Type B pancreatic cell (in vitro differentiated cells): ENCODE measurements at places on chromosomes 5 and 9.

- no peak for DNase-seq
Measured at GRCh38 chr5:158559643-158560042, 540.1 kb downstream of the EBF1 start.

DNA sequence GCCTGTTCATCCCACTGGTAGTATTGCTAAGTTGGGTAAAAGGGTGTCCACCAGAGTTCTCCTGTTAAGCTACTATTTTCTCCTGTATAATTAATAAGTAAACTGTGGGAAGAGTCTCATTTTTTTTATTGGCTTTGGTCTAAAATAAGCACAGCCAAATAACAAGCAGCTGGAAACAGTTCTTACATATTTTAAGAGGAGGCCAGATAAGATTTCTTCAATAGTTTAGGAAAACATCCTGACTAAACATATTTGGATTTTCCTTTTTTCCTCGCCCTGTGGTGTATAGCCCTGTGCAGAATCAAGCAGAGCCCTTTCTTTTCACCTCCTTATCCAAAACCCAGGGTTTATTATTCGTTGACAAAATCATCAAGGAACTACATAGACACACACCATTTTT, 122.2 kb upstream of the ZNF608 start:
- no peak for DNase-seq

- DNase-seq = no peak
Measured at GRCh38 chr5:1037123-1037670, 28.6 kb downstream of the NKD2 start.

DNA sequence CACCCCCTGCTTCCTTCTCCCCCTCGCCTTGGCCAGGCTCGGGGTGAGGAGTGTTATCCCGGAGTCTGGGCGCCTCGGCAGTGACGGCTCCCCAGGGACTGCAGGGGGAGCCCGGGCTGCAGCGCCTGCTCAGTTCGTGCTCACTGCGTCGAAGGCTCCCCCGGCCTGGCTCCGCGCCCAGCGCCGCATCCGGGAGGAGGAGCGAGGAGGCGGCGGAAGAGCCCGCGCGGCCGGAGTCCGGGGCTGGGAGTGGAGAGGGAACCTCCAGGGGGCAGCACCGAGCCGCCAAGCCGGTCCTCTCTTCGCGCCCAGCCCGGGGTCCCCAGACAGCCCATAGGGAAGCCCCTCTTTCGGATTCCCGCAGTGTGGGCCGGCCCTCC, 1.3 kb upstream of the EGR1 start:
- DNase-seq = peak; percentile 97

GRCh38 chr5:134465816-134466240, 54.1 kb upstream of the CDKN2AIPNL start:
- peak; percentile 85 for DNase-seq

- no peak for DNase-seq
Measured at GRCh38 chr9:36011379-36011778, 25.3 kb upstream of the RECK start.

DNA sequence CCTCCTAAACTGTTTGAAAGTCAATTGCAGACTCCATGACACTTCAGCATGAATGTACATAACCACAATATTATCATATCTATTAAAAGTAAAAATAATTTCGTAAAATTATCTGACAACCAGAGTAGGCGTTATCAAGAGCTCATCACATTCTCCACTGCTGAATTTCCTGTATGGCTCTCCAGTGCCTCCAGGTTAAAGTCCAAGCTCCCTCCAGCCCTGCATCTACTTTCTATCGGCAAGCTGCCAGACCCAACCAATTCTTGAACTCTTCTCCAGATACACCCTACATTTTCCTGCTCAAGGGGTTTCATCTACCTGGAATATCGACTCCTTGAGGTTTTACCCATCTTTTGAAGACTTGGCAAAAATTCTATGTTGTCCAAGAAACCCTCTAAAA, 74.5 kb upstream of the TBC1D2 start:
- no peak for DNase-seq

DNA sequence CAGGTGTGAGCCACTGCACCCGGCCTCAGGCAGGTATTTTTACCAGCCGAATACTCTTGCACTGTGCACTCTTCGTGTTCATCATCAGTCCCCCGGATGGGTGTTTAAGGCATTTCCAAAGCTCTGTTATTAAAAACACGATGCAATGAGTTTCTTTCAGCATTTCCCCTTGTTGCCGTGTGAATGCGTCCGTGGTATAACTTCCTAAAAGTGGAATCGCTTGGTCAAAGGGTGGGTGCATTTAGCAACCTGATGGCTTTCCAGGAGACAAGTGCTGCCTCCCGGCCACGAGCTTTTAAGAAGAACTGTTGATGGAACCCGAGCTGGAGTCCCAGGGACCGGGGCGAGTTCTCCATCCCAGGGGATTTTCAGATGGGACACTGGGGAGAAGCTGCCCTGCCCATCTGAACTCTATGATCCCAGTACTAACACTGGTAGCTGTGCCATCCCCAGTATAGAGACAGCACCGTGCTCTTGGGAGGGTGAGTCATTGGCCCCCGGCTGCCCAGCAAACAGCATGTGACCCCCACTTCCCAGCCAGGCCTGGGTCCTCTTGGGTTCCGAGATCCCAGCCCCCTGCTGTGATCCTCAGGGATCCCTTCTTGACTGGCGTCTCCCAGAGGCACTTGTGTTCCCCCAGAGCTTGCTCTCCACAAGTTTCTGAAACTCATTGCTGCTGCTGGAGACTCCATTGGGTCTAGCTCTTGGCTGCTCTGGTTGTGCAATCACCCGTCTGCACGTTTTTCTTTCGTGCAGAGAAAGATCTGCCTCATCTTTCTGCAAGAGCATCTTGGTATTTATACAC, 169.5 kb upstream of the IER5L start:
- no peak for DNase-seq

GRCh38 chr9:86672301-86672700, 275.0 kb downstream of the GAS1 start:
- DNase-seq = no peak

DNA sequence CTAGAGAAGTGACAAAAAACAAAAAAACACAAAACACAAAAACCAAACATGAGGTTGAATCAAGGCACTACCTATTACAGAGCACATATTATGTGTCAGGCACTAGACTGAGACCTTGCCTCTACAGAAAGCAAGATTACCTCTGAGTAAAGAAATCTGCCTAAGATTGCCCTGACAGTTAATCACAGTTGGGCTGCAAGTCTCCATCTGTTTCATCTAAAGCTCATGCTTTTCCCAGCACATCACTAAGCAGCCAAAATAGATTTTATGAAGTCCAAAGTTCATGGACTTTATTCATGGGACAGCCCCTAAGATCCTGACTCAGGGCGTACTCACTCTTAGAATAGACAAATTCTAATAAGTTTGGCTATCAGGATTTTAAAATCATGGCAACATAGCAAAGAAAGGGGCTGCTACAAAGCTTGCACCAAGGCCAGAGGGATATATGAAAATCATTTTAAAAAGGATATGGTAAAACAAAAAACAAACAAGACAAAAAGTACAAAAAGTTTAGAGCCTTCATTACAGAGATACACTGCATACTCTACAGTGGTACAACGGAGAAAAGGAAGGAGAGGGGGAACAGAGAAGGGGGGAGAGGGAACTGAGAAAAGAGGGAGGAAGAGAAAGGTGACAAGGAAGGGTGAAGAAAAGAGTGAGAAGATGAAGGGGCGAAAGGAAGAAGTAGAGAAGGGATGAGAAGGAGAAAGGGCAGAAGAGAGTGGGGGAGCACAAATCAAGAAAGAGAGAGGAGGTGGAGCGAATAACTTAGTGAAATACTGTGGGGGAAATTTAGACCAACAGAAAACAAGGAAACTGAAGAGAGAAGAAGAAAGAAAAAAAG, 58.2 kb downstream of the RICTOR start:
- no peak for DNase-seq

GRCh38 chr5:122723606-122724352, 51.1 kb upstream of the SNX2 start:
- no peak for DNase-seq

DNA sequence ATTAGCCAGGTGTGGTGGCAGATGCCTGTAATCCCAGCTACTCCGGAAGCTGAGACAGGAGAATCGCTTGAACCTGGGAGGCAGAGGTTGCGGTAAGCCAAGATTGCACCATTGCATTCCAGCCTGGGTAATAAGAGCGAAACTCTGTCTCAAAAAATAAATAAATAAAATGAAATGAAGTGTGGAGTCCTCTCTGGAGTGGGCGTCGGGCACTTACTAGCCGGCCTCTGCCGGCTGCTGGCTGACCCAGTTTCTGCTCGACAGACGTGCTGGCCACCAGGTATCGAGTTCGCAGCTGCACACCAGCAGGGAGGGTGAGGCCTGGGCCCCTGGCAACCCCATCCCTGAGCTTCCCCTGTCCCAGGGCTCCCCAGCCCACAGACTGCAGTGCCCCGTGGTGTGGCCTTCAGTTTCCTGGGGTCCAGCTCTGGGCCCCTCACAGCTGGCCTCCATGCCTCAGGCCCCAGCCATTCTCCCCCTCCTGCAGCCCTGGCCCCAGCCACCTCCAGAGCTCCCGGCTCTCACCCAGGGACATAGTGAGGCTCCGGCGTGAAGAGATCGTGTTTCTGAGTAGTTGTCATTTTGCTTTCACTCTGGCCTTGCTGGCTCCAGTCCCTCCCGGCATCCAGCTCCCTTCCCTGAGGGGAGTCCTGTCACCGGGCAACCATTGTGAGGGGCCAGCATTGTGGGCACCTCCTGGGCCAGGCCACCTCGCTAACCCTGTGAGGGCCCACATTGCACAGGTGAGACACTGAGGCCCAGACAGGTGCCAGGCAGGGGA, 3.8 kb upstream of the STPG3 start:
- DNase-seq = no peak

DNA sequence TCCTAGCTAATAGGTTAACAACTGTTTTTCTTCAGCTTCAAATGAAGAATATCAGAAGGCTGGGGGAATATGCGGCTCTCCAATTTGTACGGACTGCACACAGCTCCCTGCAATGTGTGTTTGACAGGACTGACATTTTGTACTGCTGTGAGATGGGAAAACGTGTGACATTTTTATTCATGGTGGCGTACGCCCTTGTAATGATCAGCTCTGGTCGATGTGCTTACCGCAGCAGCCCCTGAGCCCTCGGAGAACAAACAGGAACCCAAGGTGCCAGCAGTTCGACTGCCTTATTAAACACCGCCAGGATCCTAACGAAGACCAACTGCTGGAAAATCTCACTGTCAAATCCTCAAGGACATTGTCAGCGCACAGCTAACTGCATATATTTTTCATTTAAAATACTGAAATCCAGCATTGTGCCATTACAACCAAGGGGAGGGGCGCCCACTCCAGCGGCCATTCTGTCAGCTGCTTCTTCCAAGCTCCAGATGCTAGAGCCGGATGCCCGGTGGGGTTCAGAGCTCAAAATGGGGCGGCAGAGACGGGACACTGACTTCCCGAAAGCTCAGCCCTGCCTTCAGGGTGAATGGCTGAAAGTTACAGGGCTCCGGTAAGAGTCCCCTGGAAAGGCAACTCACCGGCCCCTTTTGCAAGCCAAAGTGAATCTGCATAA, 66.8 kb downstream of the CRB2 start:
- DNase-seq = no peak

DNA sequence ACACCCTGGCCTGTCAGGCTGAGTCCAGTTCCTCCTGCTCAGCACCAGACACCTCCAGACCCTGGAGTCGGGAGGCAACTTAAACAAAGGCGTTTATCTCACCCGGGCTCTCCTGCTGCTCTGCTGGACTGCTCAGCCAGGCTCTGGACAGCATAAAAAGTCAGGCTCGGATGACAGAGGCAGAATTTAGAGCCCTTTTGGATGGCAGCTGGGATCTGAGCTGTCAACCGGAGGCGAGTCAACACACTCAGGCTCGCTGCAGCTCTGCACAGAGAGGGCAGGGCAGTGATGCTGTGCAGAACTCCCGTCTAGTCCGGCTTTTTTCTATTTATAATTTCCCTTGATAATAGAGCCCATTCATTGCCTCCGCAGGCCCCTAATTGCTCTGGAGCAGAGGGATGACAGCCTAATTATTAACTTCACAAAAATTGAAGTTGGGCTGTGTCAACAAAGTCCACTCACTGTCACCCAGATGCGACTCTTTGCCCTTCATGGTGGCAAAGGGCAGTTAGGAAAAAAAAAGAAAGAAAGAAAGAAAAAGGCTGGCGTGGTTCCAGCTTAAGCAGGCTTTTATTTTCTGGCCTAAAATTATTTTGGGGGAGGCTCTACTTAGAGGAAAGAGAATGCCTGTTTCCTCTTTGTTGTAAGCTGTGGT, 37.6 kb downstream of the STC2 start:
- DNase-seq = no peak

DNA sequence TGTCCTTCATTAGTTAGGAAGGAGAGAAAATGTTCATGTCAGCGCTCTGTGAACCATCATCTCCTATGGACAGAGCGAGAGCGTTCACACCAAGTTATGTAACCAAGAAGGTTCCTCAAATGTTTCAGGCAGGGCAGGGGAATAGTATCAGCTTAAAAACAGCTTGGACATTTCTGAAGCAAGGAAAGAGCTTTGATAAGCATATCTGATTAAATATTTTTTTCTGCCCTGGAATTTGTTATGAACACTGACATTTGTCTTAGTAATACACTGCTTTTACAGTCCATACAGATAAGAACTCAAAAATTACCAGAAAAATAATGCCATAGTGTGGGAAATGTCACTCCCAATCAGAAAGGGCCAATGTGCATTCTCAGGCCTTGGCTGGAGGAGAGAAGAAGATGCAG, 66.3 kb upstream of the LIFR start:
- DNase-seq = no peak

DNA sequence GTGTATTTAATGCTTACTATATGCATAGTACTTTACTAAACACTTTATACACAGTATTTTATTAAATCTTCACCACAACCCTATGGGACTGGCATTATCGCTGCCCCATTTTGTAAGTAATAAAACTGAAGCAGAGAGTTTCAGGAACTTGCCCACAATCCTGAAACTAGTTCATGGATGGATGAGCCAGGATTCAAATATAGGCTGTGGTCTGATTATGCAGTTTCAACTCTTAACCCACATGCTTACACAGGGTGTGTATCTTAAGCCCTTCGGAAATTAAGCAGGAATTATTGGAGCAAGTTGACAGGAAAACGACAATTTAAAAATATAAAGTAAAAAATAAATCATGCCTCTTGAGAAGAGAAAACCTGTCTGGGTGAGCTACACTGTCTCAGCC, 109.0 kb downstream of the ATP10B start:
- no peak for DNase-seq

DNA sequence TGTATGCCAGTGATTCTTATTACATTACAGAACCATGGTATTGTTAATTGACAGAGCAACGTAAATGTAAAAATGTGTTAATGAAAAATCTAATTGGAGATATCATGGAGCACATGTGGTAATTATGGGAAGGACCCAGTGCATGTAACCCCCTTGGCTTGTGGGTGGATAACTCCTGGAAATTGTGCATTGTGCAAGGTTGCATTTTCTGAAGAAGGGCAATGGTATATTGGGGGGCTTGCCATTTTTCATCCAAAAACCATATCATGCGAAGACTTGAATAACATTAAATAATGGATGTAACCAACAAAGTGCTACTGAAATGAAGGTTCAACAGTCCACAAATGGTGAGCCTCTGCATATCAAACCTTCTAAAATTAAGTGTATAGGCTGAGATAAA, 47.6 kb downstream of the BASP1 start:
- no peak for DNase-seq

- no peak for DNase-seq
Measured at GRCh38 chr9:126723807-126724172, 81.0 kb upstream of the ZBTB43 start.

GRCh38 chr9:126743041-126743440, 61.8 kb upstream of the ZBTB43 start:
- DNase-seq = peak; percentile 36
